ENCODE measurements at places on chromosomes 7 and 10.

DNA sequence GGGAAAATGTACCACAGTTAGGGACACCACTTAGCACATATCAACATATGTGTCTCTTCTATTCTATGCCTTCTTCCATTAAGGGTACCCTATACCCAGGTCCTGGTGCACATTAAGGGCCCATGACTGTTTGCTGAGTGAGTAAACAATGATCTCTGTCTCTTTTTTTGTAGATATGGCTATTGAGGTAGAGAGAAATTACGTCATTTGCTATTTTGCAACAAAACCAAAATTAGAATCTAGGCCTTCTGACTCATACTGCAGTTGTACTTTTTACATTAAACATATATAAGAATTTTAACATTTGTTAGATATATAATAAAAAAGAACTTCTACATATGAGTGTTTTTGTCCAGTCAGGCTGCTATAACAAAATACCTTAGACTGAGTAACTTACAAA, 683.2 kb upstream of the LRRN3 start:
- DNase-seq = no peak

DNA sequence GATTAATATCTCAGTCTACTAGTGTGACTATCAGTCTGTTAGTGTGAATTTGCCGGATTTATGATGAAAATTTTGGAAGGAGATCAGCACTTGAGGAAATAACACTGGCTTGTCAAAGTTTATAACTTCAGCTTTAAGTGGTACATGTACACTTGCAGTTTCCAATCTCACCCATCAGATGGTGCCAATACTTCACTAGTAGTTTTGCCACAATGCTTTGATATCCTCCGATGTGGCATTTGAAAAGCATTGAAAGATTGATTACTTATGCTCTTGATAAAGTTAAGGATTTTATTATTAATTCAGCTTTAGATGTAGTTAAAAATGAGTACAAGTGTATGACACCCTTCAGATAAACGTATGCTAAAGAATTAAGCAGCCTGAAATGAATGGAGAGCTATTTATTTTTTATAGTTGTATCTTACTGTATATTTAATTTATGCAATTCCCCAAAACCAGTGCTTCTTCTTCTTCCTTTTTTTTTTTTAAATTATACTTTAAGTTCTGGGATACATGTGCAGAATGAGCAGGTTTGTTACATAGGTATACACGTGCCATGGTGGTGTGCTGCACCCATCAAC, 98.2 kb downstream of the ANLN start:
- DNase-seq = no peak

GRCh38 chr10:101843032-101844021, at the start of gene KCNIP2:
Gene KCNIP2, minus strand, starts transcription at chr10:101843800. Its CDS starts 232 bp downstream, at chr10:101843568.
- DNase-seq = no peak

- no peak for DNase-seq
Measured at GRCh38 chr10:68125772-68126171, 16.5 kb downstream of the MYPN start.

DNA sequence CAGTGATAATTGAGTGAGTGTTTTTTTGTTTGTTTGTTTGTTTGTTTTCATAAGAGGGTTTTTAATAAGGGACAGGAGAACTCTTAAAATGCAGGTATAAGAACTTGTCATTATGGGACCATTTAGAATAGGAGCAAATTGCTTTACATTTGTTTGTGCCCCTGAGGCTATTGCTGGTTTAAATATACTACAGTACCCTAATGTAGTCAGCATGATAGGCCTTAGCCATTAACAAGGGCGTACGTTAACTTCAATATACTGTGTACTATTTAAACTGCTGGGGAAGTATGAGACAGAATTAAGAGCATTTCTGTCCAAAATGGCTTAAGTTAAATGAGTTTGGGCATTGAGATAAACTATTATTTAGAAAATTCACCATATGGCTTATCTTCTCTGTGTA, 26.2 kb downstream of the PRKAR2B start:
- DNase-seq = no peak

- no peak for DNase-seq
Measured at GRCh38 chr7:42690794-42691639, 220.9 kb downstream of the C7orf25 start.

DNA sequence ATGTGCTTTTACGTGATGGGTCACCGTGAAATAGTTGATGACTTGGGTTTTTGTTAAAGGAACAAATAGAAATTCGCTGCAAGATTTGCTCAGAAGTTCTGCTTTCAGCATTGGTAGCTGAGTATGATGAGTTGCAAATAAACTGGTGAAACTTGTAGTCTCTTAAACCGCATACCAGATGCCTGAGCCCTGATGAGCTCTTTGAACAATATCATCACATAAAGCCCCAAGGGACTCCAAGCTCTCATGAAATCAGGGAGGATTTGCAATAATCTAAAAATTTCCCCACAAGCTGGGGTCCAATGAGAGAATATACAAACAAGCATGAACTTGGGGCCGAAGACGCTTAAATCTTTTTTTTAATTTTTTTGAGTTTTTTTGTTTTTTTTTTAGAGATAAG, 312.4 kb downstream of the CALN1 start:
- DNase-seq = no peak

GRCh38 chr10:132304756-132305509, 2.8 kb downstream of the STK32C start:
- no peak for DNase-seq

- no peak for DNase-seq
Measured at GRCh38 chr7:151244841-151245346, 3.6 kb downstream of the SMARCD3 start.

GRCh38 chr7:36366718-36367560, 22.7 kb upstream of the ANLN start:
- DNase-seq = peak; percentile 84
